ENCODE measurements at places on chromosomes 16 and 17.

DNA sequence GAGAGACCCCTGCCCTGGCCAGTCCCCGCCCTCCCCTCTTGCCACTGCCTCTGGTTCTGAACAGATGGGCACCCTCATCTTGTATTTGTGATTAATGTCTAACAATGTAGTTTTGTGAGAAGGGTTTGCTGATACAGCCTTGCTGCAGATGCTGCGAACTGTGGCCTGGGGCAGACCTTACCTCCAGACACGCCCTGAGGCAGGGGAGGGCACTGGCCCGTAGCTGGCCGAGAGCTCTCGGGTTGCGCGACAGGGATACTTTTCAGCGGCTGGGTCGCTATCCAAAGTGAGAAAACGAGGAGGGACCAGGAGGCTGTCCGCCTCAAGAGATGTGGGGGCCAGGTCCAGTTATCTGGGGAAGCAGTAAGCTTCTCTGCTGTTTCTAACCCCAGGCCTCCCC lies 21.9 kb downstream of the STH start:
- DNase-seq, result no peak

DNA sequence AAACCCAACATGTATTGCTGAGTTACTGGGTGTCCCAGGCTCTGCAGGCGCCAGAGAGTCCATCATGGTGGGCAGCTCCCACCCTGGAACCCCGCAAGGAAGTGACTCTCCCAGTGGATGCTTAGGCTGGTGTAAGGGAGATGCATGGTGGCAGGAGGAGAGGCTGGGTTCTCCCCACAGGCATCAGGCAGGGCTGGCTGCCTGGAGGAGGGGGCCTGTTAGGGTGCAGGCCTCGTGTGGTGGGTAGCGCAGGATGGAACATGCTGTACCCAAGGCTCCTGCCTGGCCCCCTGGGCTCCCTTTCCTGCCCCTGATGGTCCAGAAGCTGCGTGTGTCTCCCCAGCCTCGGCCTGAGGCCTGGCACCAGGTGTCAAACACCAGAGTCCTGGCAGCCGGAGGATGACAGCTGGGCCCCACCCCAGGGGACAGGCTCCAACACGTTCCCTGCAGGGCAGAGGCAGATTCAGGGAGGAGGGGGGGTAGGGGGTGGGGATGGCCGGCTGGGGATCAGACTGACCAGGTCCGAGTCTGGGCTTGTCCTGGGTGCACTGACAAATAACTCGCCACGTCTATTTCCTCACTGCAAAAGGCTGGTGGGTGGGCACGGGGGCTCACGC lies 40.2 kb upstream of the CIBAR2 start:
- DNase-seq, result no peak

DNA sequence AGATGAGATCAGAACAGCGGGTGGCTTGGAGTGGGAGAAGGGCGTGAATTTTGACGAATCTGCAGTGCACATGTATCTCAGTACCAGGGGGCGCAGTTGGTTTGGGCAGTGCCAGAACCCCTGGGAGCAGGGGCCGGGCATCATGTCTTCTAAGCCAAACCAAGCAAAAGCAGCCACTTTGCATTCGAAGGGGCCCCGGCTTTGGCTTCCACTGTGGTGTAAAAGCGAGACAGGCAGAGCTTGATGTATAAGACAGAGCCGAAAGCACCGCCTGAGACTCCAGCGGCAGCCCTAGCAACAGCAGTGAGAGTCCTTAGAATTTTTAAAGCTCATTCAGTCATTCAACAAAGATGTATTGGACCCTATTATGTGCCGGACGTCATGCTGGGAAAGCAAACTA lies 3.8 kb upstream of the XYLT1 start:
- no peak for DNase-seq

DNA sequence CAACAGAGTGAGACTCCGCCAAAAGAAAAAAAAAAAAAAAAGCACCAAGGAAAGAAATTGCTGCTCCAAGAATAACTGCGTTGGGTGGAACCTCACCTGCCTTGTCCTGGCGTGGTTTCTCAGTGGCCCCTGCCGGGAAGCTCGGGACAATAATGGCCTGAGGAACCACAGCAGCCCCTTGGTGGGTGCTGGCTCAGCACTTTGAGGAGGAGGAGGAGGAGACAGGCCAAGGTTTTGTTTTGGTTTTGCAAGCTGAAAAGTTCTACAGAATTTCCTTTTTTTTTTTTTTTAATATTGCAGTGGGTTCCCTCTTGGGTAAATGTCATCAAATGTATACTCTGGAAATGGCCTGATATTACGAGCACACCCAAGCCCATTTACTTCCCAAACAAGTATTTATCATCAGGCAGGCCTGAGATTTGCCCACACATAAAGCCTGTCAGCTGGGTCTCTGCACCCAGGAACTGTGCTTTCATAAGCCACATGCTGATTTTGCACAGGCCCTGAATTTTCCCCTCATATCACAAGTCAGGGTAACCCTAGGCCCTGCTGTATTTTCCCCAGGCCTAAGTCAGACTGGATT lies 78.3 kb downstream of the SOCS1 start:
- DNase-seq, result no peak

GRCh38 chr16:88453611-88454522 lies 787 bp downstream of the ZFPM1 start:
- no peak for DNase-seq

GRCh38 chr16:57764341-57765159 lies 29.0 kb downstream of the KATNB1 start:
- peak; percentile 51 for DNase-seq

- DNase-seq, result no peak
Measured at GRCh38 chr17:33112763-33113162, 121.1 kb downstream of the SPACA3 start.

GRCh38 chr16:5062790-5063765 lies 2.7 kb downstream of the C16orf89 start:
- DNase-seq, result peak; percentile 4

Measured in cerebellar cortex (tissue), 1 donor.